ENCODE measurements at places on chromosomes 4 and X. TPM values are rescaled to one million over a fixed set of nuclear protein-coding genes. Genes with fewer than 3 reads are reported as not detected.

Gene NKX3-2
- total RNA-seq, result not detected

GRCh38 chr4:39591290-39591689 lies 47.4 kb downstream of the SMIM14 start:
- peaks cover 12% of the 10 kb centered on the region for H3K36me3 ChIP-seq
- H3K27ac ChIP-seq, result no peak overlapping the region
- H3K4me1 ChIP-seq, result no peaks in the 10 kb centered on the region
- no peak overlapping the region for H3K4me3 ChIP-seq

Gene GCNA
- 3.7 TPM for total RNA-seq

GRCh38 chrX:18873189-18873791 lies 110.6 kb downstream of the PHKA2 start:
- no peak overlapping the region for H3K27ac ChIP-seq
- no peaks in the 10 kb centered on the region for H3K27me3 ChIP-seq
- no peaks in the 10 kb centered on the region for H3K36me3 ChIP-seq
- no peak for DNase-seq
- H3K4me1 ChIP-seq, result no peaks in the 10 kb centered on the region

Gene GLRB
- total RNA-seq, result 2.9 TPM

DNA sequence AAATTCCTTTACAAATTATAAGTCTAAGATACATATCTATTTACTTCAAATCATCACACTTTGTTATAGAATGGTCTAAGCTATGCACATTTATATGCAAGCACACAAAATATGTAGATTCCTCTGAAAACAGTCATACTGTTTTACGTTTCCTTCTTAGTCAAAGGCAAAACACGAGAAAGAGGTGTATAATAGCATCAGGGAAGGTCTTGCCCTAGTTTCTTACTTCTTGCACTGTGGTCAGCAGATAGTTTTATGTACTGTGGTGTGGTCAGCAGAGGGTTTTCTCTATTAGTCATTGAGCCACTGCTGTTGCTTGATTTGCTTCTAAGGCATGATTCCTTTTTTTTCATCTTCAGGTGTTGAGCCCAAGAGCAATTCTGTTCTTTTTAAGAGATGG lies 117.7 kb downstream of the ADAM29 start:
- no peaks in the 10 kb centered on the region for H3K27me3 ChIP-seq
- H3K36me3 ChIP-seq, result no peaks in the 10 kb centered on the region
- DNase-seq, result no peak
- H3K4me3 ChIP-seq, result no peak overlapping the region
- no peak overlapping the region for H3K27ac ChIP-seq

- no peak overlapping the region for H3K4me3 ChIP-seq
- no peaks in the 10 kb centered on the region for H3K27me3 ChIP-seq
- no peak overlapping the region for H3K27ac ChIP-seq
These were observed 82.6 kb upstream of the GYPA start for GRCh38 chr4:144223149-144223548.

Data from liver (tissue), 10 donors.